ENCODE measurements at places on chromosomes 2 and 18.

- DNase-seq: no peak
- H3K27ac ChIP-seq: no peak overlapping the region
- no peak overlapping the region for H3K4me3 ChIP-seq
- no peaks in the 10 kb centered on the region for H3K36me3 ChIP-seq
These were observed 79.3 kb downstream of the VIT start for GRCh38 chr2:36775806-36776205.

GRCh38 chr2:49154140-49154539 lies at the start of gene FSHR:
FSHR (minus strand) TSS chr2:49154515; CDS start chr2:49154417, 98 bp downstream.
- H3K4me3 ChIP-seq: no peak within 1 kb of the TSS
- no peak within 1 kb of the TSS for H3K27ac ChIP-seq
- no peak for DNase-seq
- peaks cover 4% of the 10 kb centered on the region for H3K4me1 ChIP-seq
- H3K36me3 ChIP-seq: no peaks in the 10 kb centered on the region

DNA sequence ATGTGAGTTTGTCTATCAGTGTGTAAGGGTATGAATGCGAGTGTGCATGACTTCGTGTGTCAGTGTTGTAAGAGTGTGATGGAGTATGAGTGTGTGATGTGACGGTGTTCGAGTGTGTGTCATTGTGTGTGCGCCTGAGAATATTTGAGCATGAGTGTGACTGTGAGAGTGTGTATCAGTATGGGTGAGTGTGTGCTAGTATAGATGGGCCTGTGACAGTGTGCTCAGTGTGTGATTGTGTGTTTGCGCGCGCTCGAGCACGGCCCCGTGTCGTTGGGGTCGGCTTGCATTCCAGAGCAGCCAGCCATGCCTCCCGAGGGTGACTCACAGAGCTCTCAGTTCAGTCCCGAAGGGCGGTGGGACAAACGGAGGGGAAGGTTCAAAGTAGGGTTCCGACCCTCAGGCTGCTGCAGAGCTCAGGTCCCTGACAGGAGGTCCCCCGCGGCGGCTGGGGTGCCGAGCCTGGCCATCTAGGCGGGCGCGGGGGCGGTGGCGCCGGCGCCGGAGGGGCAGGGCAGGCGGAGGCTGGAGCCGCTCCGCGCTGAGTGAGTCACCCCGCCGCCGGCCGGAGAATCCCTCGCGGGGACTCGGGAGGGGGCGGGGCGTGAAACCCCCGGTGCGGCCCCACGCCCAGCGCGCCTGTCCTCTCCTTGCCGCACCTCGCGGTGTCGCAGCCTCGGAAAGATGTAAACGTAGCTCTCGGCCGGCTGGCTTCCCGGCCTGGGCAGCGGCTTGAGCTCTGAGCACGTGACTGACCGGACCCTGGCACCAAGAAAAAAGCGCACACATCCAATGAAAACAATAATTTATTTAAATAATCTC lies 3.8 kb downstream of the DLX2 start:
- DNase-seq: peak; percentile 58
- no peaks in the 10 kb centered on the region for H3K36me3 ChIP-seq
- H3K27me3 ChIP-seq: peaks cover 59% of the 10 kb centered on the region
- peak overlapping the region; percentile 60 for H3K4me3 ChIP-seq

DNA sequence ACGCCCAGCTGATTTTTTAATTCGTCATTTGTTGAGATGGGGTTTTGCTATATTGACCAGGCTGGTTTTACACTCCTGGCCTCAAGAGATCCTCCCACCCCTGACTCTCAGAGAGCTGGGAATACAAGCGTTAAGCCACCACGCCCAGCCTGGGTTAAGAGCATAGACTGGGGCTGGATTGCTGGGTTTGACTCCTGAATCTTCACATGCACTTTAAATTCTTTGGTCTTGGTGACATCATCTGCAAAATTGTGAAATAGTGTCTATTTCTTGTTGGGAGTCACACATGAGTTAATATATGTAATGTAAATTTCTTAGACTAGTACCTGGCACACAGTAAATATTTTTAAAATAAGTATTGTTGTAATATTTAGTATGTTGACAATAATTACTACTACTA lies 257.4 kb downstream of the DOK6 start:
- no peaks in the 10 kb centered on the region for H3K27me3 ChIP-seq
- no peak overlapping the region for H3K27ac ChIP-seq
- H3K4me3 ChIP-seq: no peak overlapping the region
- H3K4me1 ChIP-seq: peaks cover 2% of the 10 kb centered on the region

- H3K27me3 ChIP-seq: no peaks in the 10 kb centered on the region
- H3K4me3 ChIP-seq: no peak overlapping the region
- no peak overlapping the region for H3K27ac ChIP-seq
- no peaks in the 10 kb centered on the region for H3K36me3 ChIP-seq
- no peak for DNase-seq
These were observed 246.8 kb upstream of the PXDN start for GRCh38 chr2:1991126-1991525.

- H3K4me1 ChIP-seq: no peaks in the 10 kb centered on the region
- H3K4me3 ChIP-seq: no peak overlapping the region
- no peaks in the 10 kb centered on the region for H3K27me3 ChIP-seq
- H3K27ac ChIP-seq: no peak overlapping the region
- no peak for DNase-seq
These were observed 103.0 kb upstream of the FBXO11 start for GRCh38 chr2:48009256-48009655.

- no peaks in the 10 kb centered on the region for H3K36me3 ChIP-seq
- no peak overlapping the region for H3K4me3 ChIP-seq
- H3K4me1 ChIP-seq: no peaks in the 10 kb centered on the region
- DNase-seq: no peak
These were observed 63.0 kb upstream of the UXS1 start for GRCh38 chr2:106257135-106257534.

DNA sequence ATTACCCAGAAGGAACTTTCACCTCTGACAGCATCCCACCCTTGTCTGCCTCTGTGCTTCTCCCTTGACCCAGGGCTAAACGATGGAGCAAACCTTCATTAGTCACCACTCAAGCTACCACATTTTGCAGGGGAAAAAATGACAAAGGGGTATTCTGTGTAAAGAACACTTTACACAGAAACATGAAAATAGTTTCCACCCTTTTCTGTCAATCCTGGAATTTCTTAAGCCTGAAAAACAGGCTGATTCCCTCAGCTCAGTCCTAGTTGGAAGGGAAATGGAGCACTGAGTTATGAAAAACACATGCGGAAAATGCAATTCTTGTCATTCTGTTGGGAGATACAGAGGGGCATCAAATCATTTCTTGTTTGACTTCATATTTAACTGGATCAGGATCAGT lies 175.0 kb upstream of the HNRNPA3 start:
- no peaks in the 10 kb centered on the region for H3K36me3 ChIP-seq
- H3K27me3 ChIP-seq: no peaks in the 10 kb centered on the region
- no peak for DNase-seq
- H3K4me3 ChIP-seq: no peak overlapping the region

DNA sequence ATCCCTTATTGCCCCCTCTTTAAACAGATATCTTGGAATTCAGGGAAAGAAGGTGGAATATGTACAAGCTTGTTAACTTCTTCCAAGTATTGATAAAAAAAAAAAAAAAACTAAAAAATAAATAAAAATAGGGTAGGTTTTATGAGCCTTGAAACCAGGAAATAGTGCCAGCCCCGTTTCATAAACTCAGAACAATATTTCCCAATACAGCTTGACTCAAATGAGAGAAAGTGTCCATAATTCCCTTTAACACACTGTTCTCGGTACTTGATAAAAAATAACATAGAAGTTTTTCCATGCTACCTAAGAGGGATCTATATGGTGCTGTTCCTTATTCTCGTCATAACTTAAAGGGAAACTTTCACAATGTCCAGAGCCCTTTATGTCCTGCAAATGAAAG lies 17.9 kb upstream of the C2orf80 start:
- H3K36me3 ChIP-seq: no peaks in the 10 kb centered on the region
- peaks cover under 1% of the 10 kb centered on the region for H3K4me1 ChIP-seq
- no peak for DNase-seq
- no peak overlapping the region for H3K4me3 ChIP-seq
- no peak overlapping the region for H3K27ac ChIP-seq

GRCh38 chr18:37964885-37965571 lies 399.4 kb upstream of the CELF4 start:
- H3K27me3 ChIP-seq: no peaks in the 10 kb centered on the region
- H3K27ac ChIP-seq: no peak overlapping the region
- no peak overlapping the region for H3K4me3 ChIP-seq
- H3K4me1 ChIP-seq: peaks cover 4% of the 10 kb centered on the region

- H3K4me1 ChIP-seq: no peaks in the 10 kb centered on the region
- no peak for DNase-seq
- no peak overlapping the region for H3K27ac ChIP-seq
These were observed 54.1 kb downstream of the DSC3 start for GRCh38 chr18:30988440-30988839.

DNA sequence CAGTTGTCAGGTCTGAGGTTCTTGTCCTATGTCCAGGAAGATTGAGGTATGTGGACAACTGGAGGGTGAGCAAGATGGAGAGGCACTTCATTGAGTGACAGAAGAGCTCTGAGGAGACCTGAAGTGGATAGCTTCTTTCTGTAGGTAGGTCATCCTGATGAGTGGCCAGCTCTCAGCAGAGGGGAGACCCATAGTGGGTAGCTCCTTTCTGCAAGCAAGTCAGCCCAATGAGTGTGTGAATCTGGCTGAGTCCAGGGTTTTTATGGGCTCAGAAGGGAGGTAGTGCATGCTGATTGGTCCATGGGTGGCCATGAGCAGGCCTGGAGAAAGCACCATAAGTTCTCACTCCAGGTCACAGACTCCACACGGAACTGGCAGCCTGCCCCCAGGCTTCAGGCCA lies 92.6 kb upstream of the GALNT5 start:
- no peak overlapping the region for H3K27ac ChIP-seq
- no peaks in the 10 kb centered on the region for H3K36me3 ChIP-seq
- no peaks in the 10 kb centered on the region for H3K4me1 ChIP-seq
- H3K4me3 ChIP-seq: no peak overlapping the region
- no peak for DNase-seq

- no peak for DNase-seq
- no peak overlapping the region for H3K4me3 ChIP-seq
- H3K27me3 ChIP-seq: no peaks in the 10 kb centered on the region
- H3K36me3 ChIP-seq: peaks cover 1% of the 10 kb centered on the region
- no peaks in the 10 kb centered on the region for H3K4me1 ChIP-seq
- H3K27ac ChIP-seq: no peak overlapping the region
These were observed 20.0 kb downstream of the LRRFIP1 start for GRCh38 chr2:237647176-237648015.

DNA sequence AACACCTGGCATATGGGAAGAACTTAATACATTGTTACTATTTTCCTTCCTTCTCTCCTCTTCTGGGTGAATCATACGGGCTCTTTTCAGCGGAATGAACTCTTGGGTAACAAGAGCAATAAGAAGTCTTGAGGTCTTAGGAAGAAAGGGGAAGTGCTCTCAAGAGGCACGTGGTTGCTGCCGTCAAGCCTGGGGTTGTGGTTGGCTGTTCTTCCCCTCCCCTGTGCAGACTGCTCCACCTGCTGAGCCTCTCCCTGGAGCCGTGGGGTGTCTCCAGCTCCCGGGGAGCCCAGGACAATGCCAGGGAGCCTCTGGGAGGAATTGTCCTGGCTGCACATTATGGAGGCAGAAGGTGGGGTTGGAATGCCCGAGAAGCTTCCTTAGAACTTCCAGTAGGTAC lies 19.4 kb downstream of the TOGARAM2 start:
- H3K27me3 ChIP-seq: no peaks in the 10 kb centered on the region
- no peaks in the 10 kb centered on the region for H3K4me1 ChIP-seq
- H3K27ac ChIP-seq: no peak overlapping the region

DNA sequence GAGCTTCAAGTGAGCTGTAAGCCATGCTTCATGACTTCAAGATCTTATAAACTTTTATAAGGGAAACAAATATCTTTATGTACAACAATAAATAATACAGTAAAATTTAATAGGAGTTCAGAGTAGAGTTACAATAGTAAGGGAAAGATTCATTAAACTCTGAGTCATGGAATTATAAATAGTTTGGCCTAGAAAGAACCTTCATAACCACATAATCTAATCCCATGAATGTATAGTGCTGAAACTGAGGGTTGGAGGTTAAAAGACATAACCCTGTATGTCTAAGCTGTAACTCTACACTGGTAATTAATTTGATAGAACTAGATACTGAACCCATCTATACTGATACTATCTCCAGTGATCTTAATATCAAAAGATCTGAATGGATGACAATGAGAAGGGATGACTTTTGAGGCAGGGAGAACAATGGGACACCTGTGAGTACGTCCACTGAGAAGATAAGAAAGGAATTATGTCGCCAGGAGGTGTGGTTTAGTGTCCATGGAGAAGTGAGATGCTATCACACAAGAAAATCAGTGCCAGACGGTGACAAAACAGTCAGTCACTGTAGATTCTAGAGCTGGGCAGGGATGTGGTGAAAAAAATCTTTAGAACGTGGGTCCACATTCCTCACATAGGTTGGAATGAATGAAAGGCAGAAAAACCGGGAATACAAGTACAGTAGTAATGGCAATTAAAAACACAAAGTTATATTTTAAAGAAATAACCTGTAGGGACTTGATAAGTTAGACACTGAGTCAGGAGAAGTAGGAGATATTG lies 1.1 kb downstream of the IL1F10 start:
- no peak for DNase-seq
- H3K27me3 ChIP-seq: peaks cover 22% of the 10 kb centered on the region
- H3K36me3 ChIP-seq: no peaks in the 10 kb centered on the region
- no peak overlapping the region for H3K27ac ChIP-seq
- no peak overlapping the region for H3K4me3 ChIP-seq

- H3K27me3 ChIP-seq: no peaks in the 10 kb centered on the region
- H3K36me3 ChIP-seq: peaks cover 39% of the 10 kb centered on the region
- no peak overlapping the region for H3K4me3 ChIP-seq
- no peak overlapping the region for H3K27ac ChIP-seq
These were observed 20.1 kb downstream of the WDR33 start for GRCh38 chr2:127790694-127791529.

DNA sequence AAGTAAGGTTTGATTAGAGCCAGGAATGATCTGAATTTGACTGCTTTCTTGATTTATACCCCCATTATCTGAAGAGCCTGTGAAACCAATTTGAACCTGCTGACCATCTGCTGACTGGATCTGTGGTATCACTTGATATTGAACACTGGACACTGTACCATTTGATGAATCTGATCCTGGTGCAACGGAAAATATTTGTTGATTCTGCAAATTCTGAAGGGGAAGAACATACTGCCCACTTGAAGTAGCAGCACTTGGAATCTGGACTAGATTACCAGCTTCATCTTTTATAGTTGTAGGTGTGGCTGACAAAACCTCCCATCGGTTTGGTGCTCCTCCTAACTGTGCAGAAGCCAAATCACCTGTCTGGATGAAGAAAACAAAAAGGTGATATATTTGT lies 9.3 kb downstream of the SP3 start:
- no peak for DNase-seq
- H3K4me1 ChIP-seq: no peaks in the 10 kb centered on the region
- H3K4me3 ChIP-seq: no peak overlapping the region
- no peaks in the 10 kb centered on the region for H3K27me3 ChIP-seq

GRCh38 chr2:232250246-232251175 lies 128.0 kb upstream of the ALPP start:
- H3K27ac ChIP-seq: no peak overlapping the region
- peaks cover 9% of the 10 kb centered on the region for H3K4me1 ChIP-seq
- no peak for DNase-seq

DNA sequence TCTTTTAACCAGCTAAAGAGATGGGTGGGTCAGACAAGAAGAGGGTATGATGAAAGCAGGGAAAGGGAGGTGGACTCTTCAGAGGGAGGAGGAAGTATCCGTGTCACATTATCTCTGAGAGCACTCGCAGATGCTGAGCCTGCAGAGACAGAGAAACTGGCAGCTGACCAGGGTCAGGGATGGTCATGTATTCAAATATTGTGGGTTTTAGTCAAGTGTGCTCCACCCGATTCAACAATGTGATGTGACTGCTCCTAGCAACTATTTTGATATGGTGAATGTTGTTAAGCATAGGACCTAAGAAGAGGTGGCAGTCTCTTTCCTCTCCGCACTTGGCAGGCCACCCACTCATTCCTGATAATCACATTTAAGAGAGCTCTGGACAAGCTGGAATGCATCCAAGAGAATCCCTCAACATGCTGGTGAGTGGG lies 1.3 kb upstream of the CLIP4 start:
- peaks cover 3% of the 10 kb centered on the region for H3K4me1 ChIP-seq
- H3K27ac ChIP-seq: no peak overlapping the region
- DNase-seq: no peak
- no peaks in the 10 kb centered on the region for H3K36me3 ChIP-seq

All from neuronal stem cell (in vitro differentiated cells).